Heart left ventricle (tissue), 16 donors: ENCODE measurements at places on chromosomes 6 and 20. TPM values are rescaled to one million over a fixed set of nuclear protein-coding genes. Genes with fewer than 3 reads are reported as not detected.
A peak's percentile ranks its signal among the peaks of the same experiment; 100 is the strongest.

BPIFB1 gene
- total RNA-seq = not detected

WFDC5 gene
- total RNA-seq = not detected

- DNase-seq = no peak
These were observed 126.6 kb upstream of the SALL4 start for GRCh38 chr20:51928931-51929330.

DNA sequence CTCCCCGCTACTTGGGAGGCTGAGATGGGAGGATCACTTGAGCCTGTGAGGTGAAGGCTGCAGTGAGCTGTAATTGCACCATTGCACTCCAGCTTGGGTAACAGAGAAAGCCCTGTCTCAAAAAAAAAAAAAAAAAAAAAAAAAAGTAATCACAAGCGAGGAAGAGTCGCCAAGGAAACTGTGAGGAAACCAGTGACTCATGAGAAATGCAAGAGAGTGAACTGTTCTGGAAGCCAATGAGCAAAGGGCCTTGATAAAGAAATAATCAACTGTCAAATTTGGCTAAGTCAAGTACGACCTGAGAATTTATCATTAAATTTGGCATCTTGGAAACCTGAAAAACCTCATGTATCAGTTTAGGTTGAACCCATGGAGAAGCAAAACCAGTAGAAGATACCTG, 16.1 kb upstream of the LAMP5 start:
- DNase-seq = no peak

- no peak for DNase-seq
These were observed 209.1 kb downstream of the SYNDIG1 start for GRCh38 chr20:24678351-24679106.

GRCh38 chr20:12255461-12255970, 337.8 kb downstream of the BTBD3 start:
- DNase-seq = no peak

- peak; percentile 72 for DNase-seq
These were observed 2.5 kb downstream of the IP6K3 start for GRCh38 chr6:33744001-33744848.

- no peak for DNase-seq
These were observed 351.9 kb downstream of the FOXA2 start for GRCh38 chr20:22232473-22232872.

- DNase-seq = peak; percentile 15
These were observed 107.8 kb downstream of the COL19A1 start for GRCh38 chr6:69974193-69974592.

- peak; percentile 47 for DNase-seq
These were observed 122.7 kb downstream of the SNX5 start for GRCh38 chr20:17845701-17846475.

DNA sequence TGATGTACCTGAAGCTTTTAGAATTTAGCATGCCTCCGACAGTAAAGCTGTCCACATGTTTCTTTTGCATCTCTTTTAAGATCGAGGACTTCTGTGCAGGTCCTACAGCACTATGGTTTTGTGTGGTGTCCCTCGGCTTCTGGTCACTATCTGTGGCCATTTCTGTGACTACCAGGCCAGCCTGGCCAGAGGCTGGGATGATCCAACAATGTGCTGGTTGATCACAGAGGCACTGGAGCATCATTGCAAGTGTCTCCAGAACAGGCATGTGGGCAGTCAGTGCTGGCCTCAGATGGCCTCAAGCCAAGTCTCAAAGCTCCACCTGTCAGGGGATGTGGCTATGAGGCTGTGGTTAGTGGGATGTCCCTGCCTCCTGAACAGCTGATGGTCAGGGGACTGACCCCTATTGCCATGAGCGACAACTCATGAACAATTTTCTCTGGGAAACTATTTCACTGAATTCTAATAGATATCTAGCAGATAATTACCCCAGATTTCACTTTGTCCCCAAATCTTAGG, 136.6 kb downstream of the SYNDIG1 start:
- no peak for DNase-seq

DNA sequence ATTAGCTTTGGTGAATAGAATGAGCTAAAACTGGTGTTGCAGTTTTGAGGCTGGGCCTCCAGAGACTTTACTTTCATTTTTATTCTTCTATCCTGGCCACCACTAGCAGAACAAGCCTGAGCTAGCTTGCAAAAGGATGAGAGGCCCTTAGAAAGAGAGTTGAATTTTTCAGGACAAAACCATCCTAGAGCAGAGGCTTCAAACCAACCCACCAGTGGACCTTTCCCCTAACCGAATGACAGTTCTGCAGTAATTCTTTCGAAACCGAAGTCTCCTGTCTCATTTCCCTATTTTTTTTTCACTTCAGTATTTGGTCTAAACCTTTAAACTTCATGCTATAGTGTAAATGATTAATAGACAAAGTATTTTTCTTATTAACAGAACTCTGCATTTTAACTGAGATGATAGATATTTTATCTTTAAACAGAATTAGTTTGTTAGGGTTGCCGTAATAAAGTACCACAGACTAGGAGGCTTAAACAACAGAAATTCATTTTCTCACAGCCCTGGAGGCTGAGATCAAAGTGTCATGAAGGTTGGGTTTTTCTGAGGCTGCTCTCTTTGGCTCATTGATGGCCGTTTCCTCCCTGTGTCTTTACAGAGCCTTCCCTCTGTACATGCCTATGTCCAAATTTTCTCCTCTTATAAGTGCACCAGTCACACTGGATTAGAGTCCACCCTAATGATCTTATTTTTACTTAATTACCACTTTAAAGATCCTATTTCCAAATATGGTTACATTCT, 80.6 kb upstream of the PAK5 start:
- DNase-seq = no peak

DNA sequence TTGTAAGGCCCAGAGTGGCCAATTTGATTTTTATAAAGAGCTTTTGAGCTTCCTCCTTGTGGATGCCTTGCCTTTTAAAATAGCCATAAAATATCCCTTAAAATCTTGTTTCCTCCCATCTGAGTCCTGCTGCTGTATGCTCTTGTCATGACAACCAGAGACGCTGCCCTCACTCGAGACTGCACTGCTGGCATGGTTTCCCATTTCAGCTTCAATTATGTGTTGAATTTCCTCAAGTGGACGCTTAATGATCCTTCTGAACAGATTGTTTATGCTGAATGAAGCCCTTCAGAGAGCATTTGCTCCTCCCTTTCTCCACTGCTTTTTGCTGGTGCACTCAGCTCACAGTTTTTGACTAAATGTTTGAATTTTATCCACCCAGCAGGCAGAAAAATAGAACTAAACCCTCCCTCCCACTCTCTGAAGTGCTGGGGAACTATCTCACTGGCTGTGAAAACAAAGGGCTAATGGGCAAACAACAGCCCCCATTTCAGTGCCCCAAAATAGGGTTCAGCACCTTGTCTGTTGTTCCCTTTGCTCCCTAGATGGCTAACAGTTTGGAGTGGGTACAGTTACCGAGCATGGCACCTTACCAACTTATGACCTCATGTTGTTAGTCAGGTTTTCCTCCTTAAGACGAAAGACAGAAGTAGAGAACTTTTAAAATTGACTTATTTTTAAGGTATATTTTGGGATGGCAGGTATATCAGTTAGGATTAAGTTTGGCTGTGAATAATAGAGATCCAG, 45.5 kb upstream of the RNF8 start:
- no peak for DNase-seq

- DNase-seq = no peak
These were observed 323.3 kb upstream of the NT5E start for GRCh38 chr6:85126485-85127167.
